NCI-H524 (cell line): ENCODE measurements at places on chromosomes 4 and X.

DNA sequence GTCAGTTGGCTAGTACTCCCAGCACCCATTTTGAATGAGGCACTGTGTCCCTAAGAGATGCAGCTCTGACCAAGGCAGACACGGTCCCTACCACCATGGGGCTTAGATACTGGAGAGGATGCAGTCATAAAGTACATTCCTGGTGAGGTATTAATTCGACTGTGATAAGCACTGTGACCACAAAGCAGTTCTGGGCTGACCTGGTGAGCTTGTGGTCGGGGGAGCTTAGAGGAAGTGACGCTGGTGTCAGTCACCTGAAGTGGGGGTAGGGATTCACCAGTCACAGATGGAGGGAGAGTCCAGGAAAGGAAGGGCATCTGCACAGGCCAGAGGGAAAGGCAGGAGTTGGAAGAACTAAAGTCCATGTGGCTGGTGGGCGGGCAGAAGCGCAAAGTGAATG, 15.8 kb upstream of the CLTRN start:
- DNase-seq, result no peak

GRCh38 chrX:65528705-65529340, 5.8 kb downstream of the LAS1L start:
- DNase-seq, result peak; percentile 14

- no peak for DNase-seq
Measured at GRCh38 chrX:68839771-68840170, 10.9 kb downstream of the EFNB1 start.

DNA sequence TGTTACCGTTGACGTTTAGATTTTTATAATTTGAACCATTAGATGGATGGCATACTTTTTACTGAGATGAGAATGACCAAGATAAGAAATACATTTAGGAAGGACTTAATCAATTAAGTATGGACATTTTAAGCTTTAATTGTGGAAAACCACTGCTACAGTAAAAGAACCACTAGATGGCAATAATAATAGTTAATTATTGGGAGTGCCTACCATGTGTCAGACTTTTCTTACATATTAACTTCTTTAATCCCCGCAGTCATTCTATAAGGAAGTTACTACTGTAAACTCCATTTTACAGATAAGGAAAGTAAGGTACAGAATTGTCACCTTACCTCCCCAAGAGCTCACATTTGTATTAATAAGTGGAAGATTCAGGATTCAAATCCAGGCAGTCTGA, 48.5 kb upstream of the MYOZ2 start:
- DNase-seq, result no peak

- no peak for DNase-seq
Measured at GRCh38 chr4:75251547-75251946, 262.7 kb downstream of the RCHY1 start.

DNA sequence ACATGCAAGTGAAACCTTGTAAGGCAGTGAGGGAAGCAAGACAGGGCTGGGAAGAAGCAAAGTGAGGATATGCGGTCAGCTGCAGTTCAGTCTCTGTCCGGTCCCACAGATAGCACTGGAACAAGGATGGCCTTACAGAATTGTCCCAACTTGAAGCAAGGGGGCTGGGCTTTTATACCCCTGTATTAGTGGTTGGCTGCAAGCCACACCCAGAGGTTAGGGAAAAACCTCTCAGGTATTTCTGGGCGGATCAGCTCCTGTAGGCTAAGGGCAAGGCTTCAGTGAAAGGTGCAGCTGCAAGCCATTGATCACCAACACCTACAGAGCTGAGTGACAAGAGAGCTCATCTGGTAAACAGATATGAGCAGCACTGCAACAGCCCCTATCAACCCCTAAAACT, 89.0 kb downstream of the KDR start:
- DNase-seq, result no peak

DNA sequence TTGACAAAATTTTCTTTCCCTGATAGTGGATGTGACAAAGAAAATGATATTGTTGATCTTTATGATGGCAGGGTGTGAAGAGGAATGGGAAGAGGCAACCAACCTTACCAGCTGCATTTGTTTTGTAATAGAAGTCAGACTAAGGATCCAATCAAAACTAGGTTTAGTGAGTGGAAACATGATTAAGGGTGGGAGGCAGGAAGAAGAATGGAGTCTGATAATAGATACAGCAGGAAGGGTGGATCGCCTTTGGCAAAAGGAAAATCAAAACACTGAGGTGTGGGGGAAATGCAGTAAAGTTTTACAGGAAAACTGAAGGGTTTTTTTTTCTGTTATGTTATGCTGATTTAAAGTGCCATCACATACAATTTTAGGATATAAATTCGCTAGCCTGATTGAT, 3.4 kb downstream of the CLIC2 start:
- no peak for DNase-seq

GRCh38 chr4:38060829-38061431, 100.7 kb downstream of the PTTG2 start:
- DNase-seq, result no peak

- DNase-seq, result no peak
Measured at GRCh38 chr4:1547131-1547855, 136.8 kb downstream of the FAM53A start.

DNA sequence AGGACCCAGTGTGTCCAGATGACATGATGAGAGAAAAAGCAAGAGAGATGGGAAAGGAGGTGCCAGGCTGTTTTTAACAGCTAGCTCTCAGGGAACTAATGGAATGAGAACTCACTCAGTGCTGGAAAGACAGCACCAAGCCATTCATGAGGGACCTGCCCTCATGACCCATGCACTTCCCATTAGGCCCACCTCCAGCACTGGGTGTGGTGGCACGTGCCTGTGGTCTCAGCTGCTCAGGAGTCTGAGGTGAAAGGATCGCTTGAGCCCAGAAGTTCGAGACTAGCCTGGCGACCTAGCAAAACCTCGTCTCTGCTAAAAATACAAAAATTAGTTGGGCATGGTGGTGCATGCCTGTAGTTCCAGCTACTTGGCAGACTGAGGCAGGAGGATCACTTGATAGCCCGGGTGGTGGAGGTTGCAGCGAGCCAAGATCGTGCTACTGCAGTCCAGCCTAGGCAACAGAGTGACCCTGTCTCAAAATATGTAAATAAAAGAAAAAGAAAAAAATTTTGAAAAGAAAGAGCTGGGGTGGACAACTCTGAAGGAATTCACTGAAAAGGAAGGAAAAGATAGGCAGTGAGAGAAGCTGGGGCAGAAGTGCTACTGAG, 50.9 kb downstream of the FAM193A start:
- no peak for DNase-seq

DNA sequence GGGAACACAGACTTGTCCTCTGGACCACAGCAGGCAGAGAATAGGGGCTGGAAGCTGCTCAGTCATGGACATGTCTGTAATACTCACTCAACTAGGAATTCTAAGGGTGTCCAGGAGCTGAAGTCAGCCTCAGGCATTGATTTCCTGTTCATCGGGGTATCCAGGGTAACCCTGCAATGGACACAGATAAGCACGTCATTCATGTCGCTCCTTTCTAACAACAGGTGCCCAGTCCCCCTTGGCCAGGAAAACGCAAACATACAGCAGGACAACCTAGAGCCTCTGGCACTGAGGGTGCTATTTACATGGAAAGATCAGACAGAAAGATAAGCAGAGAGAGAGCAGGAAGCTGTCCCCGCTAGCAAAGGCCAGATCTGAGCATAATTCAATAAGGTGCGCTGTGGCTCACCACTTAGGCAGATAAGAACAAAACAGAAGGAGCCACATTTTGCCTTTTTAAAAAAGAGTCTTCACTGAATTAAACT, 21.3 kb downstream of the QDPR start:
- DNase-seq, result no peak

GRCh38 chr4:140395668-140396067, 22.2 kb downstream of the SCOC start:
- DNase-seq, result peak; percentile 14

- peak; percentile 29 for DNase-seq
Measured at GRCh38 chr4:78799551-78800495, 23.7 kb downstream of the BMP2K start.

DNA sequence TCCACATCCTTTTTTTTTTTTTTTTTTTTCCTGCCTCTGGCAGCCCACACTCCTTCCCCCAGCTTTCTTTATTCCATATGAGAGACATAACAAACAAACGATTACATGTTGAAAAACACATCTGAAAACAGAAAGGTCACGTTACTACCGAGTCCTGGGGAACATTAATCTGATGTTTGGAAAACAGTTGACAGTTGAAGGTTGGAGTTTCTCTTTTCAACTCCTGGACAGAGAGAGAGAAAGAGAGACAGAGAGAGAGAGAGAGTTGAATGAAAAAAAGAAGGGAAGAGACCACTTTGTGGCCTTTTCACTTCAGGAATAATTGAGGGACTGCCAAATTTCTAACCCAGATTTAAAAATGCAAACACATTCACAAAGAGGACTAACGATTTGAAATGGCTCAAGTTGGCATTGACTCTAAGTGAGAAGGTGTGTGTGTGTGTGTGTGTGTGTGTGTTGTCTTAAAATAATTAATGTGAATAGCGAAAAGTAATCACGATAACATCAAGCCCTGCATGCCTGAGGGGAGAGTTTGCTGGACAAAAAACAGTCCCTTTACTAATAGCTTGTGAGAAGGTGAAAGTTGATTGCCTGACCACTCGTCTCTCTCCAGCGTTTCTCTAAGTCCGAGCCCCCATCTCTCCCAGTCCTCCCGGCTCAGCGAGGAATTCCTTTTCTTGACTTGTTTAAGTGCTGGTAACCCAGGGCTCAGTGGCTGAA, 67.3 kb downstream of the FBXO8 start:
- DNase-seq, result no peak

GRCh38 chr4:185853841-185854240, 41.8 kb upstream of the SORBS2 start:
- DNase-seq, result no peak

- peak; percentile 80 for DNase-seq
Measured at GRCh38 chr4:137703195-137703594, 170.9 kb upstream of the PCDH18 start.

DNA sequence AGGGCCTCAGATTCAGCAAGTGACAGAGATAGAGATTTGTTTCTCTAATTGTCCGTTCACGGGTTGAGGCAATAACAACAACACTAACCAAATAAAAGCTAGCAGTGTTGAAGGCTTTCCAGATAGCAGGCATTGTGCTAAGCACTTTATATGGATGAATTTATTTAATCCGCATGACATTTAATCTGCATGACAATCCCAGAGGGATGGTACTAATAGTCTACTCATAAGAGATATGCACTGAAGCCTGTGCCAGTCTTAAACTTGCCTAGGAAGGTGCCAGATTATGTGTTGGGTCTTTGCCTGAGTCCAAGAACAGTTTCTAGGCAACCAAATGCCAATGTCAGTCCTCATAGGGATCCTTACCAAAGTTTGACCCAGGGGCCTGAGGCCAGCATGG, 37.7 kb upstream of the FAT1 start:
- peak; percentile 0 for DNase-seq

GRCh38 chr4:25233737-25234389, at the start of gene PI4K2B:
PI4K2B (plus strand) TSS chr4:25234033; CDS start chr4:25234164, 131 bp downstream.
- peak; percentile 91 for DNase-seq

GRCh38 chrX:154446430-154446829, 2.5 kb downstream of the FAM50A start:
- DNase-seq, result no peak

DNA sequence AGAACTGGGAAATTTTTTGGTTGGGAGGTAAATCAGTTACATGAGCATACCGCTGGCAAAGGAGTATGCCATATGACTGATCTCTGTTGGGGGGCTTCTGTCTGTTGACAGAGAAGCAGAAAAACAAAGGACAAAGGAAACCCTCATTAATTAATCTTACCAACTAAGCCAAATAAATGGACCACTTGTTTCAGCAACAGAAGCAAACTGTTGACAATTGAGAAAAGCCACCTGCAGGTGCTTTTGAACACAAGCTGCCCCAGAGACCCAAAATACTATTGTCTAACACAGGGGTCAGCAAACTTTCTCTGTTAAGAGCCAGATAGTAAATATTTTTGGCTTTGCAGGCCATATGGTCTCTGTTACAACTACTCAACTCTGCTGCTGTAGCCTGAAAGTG, 7.0 kb upstream of the FRYL start:
- DNase-seq, result no peak

DNA sequence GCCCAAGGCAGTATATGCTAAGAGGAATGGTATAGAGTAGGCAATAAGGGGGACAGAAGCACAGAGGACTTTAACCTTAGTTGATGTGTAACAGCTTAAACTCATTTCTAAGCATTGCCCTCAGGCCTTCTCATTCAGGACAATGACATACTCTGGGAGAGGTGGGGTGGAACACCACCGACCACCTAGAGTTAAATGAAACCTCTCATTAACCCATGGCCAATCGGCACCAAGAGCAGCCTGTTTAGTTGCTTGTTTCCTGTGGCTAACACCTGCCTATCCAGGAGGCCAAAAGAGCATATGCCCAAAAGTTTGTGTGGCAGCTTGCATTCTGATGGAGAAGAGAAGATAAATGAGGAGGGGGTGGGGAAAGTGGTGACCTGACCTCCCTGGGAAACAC, 88.7 kb upstream of the PLAC1 start:
- DNase-seq, result no peak

GRCh38 chr4:167606551-167606950, 372.3 kb upstream of the SPOCK3 start:
- no peak for DNase-seq

DNA sequence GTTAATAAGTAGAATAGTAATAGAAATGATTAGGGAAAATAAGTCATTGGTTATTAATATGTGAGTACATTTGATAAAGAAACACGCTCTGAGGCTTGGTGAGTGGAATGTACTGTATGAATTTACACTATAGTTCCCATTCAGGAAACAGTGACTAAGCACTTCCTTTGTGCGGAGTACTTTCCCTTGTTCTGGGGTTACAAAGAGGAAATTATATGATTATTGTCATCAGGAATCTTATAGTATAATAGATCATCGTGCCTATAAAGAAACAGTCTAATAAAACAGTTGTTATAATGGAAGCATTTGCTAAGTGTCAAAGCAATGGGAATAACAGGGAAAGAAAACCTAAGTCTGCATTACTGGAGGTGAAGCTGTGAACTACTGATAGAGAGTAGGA, 138.0 kb downstream of the RPA4 start:
- no peak for DNase-seq

DNA sequence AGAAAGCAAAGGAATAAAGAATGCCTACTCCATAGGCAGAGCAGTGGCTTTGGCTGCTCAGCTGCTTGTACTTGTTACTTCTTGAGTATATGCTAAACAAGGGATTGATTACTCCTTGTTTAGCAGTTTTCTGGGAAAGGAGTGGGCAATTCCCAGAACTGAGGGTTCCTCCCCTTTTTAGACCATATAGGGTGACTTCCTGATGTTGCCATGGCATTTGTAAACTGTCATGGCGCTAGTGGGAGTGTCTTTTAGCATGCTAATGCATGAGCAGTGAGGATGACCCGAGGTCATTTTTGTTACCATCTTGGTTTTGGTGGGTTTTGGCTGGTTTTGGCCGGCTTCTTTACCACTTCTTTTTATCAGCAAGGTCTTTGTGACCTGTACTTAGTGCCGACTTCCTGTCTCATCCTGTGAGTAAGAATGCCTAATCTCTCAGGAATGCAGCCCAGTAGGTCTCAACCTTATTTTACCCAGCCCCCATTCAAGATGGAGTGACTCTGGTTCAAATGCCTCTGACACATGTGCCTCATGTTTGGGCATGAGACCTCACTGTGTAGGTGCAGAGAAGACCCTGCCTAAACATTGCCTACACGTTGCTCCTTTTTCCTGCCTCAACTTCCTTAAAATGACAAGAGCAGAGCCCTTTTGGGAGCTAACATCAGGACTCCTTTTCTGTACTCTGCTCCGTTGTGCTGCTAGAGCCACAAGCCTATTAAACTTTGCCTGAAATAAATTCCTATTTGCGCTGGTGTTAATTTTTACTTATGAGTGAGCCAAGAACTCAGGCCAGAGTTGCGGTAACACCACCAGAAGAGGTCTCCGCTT, 21.0 kb upstream of the UBA6 start:
- DNase-seq, result no peak
